ENCODE measurements at places on chromosomes 16 and 17.

- no peak for DNase-seq
Measured at GRCh38 chr16:1351215-1351581, 480 bp downstream of the TSR3 start.

DNA sequence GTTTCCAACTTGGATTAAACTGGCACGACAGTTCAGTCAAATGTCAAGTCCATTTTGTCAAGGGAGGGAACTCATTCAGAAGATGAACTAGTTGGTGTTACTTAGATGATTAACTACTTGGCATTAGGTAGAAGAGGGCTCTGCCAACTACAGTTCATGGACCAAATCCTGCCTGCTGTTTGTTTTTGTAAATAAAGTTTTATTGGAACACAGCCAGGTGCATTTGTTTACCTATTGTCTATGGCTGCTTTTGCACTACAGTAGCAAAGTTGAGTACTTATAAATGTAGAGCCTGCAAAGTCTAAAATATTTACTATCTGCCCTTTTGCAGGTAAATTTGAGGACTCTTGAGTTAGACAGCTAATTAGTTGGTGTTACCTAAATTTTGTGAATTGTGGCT, 410.0 kb downstream of the MAF start:
- no peak for DNase-seq

DNA sequence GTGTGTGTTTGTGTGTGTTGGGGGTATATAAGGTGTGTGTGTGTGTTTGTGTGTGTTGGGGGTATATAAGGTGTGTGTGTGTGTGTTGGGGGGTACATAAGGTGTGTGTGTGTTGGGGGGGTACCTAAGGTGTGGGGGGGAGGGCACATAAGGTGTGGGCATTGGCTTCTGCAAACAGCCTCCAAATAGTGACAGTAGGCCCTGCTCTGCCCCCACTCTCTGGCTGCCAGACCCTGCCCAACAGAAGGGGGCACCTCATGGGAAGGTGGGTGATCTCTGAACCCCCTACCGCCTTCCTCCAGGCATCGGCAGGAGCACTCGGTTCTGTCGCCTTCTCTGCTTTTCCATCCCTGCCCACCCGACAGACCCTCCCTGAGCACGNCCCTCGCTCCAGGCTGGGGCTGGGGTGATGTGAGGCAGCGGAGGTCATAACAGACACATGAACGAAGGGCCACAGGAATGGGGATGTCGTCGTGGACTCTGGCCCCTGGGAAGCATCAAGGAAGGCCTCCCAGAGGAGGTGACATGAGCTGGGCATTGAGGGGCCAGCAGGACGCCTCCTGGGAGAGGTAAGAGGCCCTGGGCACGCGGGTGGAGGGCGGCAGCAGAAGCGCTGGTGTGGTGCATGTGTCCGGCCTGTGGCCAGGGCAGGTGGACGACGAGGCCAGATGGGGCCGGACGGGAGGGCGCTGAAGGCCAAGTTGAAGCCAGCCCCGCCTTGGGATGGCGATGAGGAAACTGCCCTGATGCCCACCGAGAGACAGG, 136.6 kb upstream of the RPH3AL start:
- DNase-seq, result no peak

- no peak for DNase-seq
Measured at GRCh38 chr17:6592173-6592572, 35.8 kb upstream of the PITPNM3 start.

GRCh38 chr17:48961516-48962233, 6.7 kb downstream of the GIP start:
- DNase-seq, result peak; percentile 65

DNA sequence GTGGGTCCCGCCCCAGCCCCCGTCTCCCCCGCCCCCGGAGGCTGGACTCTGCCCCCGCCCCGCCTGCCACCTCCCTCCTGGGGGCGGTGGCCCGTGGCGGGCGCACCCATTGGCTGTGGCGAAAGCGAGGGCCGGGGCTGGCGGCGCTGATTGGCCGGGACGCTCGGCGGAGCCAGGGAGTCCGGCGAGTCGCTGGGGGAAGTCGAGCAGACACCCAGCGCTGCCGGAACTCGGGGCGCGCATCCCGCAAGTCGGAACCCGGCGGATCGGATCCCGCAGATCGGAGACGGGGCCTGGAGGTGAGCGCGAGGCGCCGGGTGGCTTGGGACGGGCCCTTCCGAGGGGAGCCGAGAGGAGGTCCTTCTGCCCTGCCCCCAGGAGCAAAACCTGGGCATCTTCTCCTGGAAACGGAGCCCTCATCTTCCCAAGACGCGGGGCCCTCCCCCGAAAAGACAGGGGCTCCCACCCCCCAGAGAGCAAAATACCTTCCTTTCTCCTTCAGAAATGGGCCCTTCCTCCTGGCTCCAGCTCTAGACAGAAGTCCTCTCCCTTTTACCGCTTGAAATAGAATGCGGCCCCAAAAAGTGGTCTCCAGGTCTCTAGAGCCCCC, at the start of gene ABAT:
ABAT (plus strand) TSS at position 205 of the 610 bp plus-strand sequence. CDS start 61,123 bp downstream, outside the sequence.
- DNase-seq, result peak; percentile 54

GRCh38 chr17:71378741-71379140, 742.1 kb upstream of the SOX9 start:
- no peak for DNase-seq

DNA sequence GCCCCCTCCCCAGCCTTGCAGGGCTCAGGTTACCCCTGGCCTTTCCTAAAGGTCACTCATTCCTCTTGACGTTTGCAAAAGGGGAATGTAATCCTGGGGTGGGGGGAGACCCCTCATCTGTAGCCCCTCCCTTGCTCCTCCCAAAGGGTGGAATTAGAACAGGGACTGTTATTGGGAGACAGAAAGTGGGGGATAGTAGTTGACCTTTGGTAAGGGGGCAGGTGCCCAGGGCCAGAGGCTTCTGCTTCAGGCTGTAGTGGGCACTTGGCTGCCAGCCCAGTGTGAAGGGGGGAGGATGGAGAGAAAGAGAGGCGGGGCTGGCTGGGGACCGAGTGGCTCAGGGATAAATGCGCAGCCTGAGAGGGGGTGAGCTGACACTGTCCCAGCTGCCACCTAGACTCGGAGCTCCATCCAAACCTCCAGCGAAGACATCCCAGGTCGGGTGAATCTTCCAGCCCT, at the start of gene ENO3:
ENO3 (plus strand) TSS at position 374 of the 459 bp plus-strand sequence. CDS start 711 bp downstream, outside the sequence.
- no peak for DNase-seq

GRCh38 chr17:27754549-27754948, 45.8 kb downstream of the NOS2 start:
- no peak for DNase-seq

DNA sequence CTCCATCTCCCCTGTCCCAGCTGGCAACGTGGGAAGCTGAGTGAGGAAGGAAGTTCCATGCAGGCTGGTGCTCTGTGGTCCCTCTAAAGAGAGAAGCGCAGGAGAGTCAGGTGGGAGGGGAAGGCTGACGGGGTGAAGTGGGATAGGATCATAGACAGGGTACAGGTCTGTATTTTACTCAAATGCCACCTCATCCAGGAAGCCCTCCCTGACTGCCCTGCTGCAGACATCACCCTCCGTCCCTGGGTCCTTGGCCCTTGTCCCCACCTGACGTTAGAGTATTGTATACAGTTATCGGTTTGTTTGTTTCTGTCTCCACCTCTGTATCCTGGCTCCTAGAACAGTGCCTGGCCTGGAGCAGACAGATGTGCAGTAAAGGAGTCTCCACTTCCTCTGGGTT, 11.7 kb downstream of the CANT1 start:
- no peak for DNase-seq

DNA sequence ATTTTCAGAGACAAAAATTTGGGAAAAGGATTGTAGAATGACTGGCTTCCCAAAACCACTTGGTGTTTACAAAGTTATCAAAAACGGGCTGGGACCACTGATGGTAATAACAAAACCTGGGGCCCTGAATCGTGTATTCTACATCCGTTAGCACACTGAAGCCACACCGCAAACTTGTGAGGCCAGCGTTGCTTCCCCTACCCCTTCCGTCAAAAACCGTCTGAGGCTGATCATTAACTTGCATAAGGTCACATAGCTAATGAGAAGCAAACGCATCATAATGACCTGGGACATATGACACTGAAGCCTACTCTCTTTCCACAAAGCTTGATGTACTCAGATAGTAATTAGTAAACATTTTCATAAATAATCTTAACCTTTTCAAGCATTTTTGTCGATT, 704.3 kb downstream of the MAF start:
- no peak for DNase-seq

DNA sequence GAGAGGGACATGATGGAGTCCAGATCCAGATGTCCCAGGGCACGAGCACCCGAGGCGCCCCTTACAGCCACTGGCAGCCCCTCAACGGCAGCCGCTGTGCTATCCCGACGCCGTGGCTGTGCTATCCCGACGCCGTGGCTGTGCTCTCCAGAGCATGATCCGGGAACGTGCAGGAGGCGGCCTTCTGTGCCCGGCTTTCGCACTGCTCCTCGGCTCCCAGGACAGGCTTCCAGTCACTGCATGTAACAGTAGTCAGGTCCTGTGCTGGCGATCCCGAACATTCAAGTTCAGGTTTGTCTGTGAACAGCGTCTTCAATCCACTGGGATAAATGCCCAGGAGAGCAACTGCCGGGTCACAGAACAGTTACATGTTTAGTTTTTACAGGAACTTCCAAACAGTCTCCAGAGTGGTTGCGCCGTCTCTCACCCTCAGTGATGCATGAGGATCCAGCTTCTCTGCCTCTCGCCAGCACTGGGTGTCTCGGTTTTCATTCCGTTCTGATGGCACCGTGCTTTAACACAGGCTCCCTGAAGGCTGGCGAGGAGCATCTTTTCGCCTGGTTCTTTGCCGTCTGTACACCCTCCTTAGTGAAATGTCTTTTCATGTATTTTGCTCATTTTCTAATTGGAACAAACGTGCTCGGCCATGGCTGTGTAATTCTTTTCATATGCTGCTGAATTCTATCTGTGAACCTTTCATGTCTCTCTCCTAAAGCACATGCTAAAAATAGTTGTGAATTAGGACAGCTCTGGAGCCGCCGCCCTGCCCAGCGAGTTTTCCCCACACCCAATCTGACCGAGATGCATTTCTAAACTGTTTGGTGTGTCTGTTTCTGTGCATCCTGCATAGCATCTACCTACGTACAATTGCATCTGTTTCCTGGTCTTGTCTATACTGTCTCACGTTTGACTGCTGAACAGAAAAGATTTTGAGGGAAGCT, 72.6 kb upstream of the METRNL start:
- DNase-seq, result no peak

- no peak for DNase-seq
Measured at GRCh38 chr17:21573961-21574610, 118.2 kb upstream of the KCNJ18 start.

GRCh38 chr16:31301708-31302400, 42.1 kb downstream of the ITGAM start:
- peak; percentile 11 for DNase-seq

DNA sequence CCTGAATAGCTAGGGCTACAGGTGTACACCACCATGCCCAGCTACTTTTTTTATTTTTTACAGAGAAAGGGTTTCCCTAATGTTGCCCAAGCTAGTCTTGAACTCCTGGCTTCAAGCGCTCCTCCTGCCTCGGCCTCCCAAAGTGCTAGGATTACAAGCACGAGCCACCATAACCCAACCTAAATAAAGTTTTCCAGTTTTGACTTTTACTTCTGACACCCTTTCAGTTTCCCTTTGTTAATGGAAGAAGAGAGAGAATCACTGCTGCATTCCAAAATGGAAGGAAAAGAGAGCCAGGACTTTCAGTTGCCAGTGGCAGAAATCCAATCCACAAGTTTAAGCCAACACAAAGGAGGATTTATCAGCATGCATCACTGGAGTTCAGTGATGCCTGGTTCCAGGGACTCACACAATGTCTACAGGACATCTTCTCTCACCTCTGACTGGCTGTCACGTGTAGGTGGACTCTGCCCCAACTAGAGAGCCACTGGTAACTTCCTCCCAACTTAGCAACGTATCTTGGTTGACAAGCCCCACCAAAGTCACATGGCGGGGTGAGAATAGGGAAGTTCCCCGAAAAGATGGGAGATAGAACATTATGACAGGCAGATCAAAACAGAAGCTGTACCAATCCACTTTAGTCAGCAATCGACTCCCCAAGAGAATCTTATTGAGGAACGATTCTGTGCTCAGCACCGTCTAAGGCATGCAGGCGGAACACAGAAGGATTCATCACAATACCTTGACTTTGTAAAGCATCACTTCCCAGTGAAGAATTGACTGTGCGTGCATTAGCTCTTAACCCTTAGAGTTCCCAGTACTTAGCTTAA, 46.5 kb downstream of the GAS7 start:
- DNase-seq, result no peak

DNA sequence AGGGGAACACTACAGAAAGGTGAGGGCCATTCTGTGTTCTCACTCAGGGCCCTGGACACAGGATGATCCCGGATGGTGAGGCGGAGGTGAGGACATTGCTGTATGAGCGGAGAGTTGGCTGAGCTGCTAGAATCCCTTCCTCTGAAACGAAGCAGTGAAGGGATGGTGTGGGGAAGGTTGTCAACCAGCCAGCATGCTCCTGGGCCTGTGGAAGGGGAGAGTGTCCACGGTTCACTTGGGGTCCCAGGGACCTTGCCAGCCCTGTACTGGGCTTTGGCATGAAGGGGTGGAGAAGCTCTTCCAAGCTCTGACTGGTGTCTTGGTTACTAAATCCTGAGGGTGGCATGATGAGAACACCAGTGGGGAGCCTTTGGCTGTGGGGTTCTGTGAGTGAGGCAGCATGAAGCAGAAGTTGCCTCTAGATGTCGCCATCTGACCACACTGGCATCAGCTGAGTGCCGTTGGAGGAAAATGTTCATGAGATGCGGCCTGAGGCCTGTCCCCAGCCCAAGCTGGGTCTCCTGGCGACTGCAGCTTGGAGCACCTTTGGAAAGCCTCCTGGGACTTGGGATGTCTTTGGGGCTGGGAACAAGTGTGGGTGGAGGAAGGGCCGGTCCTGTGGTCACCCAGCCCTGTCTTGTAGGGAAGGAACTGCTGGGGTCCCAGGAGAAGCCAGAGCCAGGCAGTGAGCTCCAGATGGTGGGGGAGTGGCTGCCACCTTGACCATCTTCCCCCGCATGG, 14.8 kb downstream of the PDP2 start:
- DNase-seq, result peak; percentile 71

- DNase-seq, result peak; percentile 16
Measured at GRCh38 chr16:5633845-5634440, 536.3 kb upstream of the EEF2KMT start.

DNA sequence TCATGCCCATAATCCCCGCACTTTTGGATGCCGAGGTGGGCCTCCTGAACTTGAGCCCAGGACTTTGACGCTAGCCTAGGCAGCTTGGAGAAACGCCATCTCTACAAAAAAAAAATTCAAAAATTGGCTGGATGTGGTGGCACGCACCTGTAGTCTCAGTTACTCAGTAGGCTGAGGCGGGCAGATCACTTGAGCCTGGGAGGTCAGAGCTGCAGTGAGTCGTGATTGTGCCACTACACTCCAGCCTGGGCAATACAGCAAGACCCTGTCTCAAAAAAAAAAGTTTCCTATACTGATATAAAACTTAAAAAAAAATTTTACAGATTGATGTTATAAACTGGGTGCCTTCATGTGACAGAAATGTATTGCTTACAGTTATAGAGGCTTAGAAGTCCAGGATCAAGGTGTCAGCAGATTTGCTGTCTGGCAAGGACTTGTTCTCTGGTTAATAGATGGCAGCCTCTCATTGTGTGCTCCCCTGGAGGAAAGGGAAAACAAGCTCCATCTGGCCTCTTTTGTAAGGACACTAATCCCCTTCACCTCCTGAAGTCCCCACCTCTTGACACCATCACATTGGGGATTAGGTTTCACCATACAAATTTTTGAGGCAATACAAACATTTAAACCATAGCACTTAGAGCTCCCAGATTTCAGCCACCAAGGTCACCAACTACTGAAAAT, 8.5 kb upstream of the CES3 start:
- DNase-seq, result no peak

GRCh38 chr17:63221939-63222338, 224.2 kb downstream of the CYB561 start:
- DNase-seq, result no peak

- DNase-seq, result no peak
Measured at GRCh38 chr17:70423562-70423961, 254.2 kb downstream of the KCNJ2 start.
